ENCODE measurements at places on chromosomes 5 and 9.

DNA sequence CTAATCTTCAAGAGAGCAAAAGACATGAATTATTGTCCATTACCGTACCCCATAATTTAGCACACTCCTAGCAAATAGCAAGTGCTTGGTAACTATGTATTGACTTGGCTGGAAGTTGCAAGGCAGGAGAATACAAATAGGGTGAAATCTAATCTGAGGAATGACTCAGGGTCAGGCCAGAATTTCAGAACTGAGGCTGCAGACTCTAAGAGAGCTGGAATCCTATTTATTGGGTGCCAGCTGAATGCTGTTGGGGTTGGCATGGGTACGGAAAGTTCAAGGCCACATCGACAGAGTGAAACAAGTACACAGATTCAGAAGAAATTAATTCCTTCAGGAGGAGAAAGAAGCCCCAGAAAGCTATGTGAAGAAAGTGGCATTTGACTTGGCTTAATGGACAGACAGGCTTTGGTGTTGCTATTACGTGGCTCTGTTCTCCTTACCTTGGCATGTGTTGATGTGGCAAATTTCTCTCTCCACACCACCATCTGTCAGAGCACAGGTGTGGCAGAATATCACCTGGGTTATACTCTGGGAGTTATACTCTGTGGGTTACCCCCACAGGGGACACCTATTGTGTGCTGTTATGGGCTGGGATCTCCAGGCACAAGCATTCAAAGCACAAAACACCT, 20.9 kb upstream of the ASTN2 start:
- no peak for DNase-seq

GRCh38 chr9:137740312-137740711, 121.5 kb downstream of the EHMT1 start:
- no peak for DNase-seq

DNA sequence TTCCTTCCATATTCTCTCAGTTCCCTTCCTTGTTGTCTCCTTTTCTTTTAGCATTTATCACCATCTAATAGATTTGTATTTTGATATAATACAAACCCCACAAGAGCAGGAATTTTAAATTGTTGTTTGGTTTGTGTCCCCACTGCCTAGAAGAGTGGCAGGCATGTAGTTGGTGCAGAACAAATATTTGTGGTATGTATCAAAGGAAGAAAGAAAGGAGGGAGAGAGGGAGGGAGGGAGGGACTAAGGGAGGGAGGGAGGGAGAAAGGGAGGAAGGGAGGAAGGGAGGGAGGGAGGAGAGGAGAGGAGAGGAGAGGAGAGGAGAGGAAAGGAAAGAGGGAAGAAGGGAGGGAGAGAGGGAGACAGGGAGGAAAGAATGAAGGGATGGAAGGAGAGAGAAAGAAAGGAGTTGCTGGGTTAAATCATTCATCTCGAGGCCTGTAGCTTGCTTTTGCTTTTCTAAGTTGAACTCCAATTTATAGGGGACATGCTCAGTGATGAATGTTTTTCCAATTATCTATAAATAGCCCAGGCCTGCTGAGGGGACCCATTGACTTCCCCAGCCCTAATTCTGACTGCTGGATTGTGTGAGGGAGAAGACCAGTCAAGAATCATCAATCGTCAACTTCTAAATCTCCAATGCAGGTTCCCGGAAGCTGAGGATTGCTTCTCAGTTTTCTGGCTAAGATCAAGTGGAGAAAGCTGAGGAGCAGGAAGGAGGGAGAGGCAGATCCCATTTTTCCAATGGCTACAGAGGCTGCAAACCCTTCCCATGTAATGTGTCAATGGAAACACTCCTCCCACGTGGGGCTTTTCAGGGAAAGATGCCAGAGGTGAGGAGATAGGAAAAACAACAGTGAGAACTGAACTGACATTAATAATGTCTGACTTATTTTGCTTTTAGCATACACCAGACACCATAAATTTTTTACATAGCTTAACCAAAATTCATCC, 320.7 kb downstream of the ASTN2 start:
- DNase-seq: no peak

DNA sequence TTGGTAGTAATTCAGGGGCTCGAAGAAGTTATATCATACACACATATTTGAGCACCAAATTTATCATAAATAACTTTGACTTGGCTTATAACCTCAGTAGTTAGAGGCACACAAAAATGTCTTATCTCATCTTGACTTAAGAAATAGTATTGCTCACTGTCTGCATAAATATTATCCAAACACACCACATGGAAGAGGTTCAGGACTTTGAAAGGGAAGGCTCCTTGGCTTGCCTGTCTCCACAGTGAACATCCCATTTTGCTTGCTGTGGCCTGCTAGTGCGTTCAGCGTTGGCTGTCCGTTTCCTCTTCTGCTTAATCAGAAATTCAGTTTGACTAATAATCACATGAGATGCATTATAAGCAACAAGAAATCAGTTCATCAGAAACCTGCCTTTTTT, 13.9 kb downstream of the GRXCR2 start:
- no peak for DNase-seq

- DNase-seq: no peak
Observed at GRCh38 chr5:60256546-60256945, 363.0 kb upstream of the PDE4D start.

GRCh38 chr5:7080501-7080900, 315.4 kb upstream of the ADCY2 start:
- DNase-seq: no peak

- DNase-seq: no peak
Observed at GRCh38 chr9:16217943-16218701, 652.3 kb downstream of the BNC2 start.

- DNase-seq: no peak
Observed at GRCh38 chr5:14298126-14298847, 155.1 kb downstream of the TRIO start.

DNA sequence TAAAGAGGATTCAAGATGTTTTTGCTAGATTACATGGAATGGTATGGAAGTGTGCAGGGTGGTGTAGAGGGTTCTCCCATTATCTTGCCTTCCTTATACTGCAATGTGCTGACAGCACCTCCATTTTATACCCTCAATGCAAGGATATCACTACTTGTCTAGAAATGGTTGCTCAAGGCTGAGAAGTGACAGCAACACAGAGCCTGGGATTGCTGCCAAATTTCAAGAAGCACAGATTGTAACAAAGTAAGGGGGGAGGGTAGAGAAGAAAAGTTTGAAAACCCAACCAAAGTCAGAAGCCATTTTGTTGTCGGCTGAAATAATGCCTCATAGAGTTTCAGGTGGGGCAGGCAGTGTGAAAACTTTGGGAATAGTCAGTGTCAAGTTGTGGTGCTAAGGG, 29.8 kb downstream of the PCDHAC2 start:
- DNase-seq: no peak

DNA sequence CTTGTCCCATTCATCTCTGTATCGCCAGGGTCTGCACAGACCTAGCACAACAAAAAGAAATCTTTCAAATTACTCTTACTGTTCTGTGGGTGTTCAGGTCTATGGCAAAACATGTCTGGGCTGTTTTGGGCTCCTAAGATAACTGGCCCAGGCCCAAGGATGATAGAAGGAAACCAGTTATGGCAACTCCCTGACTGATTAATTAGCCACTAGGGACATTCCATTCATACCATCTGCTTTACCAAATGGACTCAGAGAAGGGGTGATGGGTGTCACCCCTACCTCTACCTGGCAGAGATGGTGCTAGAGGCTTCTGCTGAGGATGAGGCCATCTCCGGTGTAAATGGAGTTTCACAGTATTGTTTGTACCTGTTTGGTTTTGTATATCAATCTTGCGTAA, 1.9 kb downstream of the SLC31A2 start:
- no peak for DNase-seq

GRCh38 chr5:141874262-141874964, 3.8 kb downstream of the PCDH1 start:
- DNase-seq: no peak

GRCh38 chr9:135777623-135778177, 75.7 kb downstream of the KCNT1 start:
- no peak for DNase-seq

GRCh38 chr9:130029223-130029973, 13.6 kb downstream of the FNBP1 start:
- no peak for DNase-seq

GRCh38 chr5:138258704-138259292, 15.6 kb downstream of the GFRA3 start:
- no peak for DNase-seq

- DNase-seq: peak; percentile 7
Observed at GRCh38 chr9:14148501-14149103, 165.3 kb downstream of the NFIB start.

- no peak for DNase-seq
Observed at GRCh38 chr5:157917491-157917890, 58.5 kb upstream of the CLINT1 start.

DNA sequence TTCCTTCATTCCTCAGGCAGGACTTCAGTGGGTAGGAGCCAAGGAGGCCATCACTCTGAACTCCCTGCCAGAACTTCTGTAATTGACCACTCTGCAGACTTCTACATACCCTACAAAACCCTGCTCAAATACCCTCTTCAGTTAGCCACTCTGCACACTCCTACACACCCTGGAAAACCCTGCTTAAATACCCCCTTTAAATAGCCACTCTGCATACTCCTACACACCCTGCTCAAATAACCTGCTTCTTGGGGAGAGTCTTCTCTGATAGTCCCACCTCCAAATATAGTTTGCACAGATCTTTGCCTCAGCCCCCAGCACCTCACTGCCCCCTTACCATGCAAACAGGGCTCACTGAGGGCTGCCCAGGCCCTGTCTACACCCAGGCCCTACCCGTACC, 18.6 kb upstream of the CARD19 start:
- DNase-seq: no peak

DNA sequence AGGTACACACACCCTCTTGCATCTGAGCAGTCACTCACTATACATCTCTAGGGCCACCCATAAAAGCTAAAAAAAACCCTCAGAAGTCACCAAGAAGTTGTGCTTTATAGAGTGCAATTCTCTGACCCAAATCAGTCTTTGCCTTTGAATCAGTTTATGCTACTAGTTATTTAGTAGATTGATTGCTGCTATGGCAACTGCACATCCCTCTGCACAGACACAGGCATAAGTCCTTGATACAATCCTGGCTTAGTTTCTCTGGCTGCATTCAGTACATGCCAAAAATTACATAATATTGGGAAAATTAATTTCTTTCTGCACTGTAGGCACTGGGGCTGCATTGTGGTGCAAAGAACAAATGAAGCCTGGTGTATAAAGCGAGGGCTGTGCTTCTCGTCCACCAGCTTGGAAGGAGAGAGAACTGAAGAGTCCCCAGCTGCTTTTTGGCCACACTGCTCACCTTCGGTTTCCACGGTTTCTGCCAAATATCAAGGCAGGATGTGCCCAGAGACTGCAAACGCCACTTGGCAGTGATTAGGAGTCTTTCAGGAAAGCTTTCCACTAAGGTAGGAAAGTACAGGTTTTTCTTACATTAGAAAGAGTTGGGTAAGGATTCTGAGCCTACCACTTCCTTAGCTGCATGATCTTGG, 258.4 kb downstream of the ELAVL2 start:
- no peak for DNase-seq

DNA sequence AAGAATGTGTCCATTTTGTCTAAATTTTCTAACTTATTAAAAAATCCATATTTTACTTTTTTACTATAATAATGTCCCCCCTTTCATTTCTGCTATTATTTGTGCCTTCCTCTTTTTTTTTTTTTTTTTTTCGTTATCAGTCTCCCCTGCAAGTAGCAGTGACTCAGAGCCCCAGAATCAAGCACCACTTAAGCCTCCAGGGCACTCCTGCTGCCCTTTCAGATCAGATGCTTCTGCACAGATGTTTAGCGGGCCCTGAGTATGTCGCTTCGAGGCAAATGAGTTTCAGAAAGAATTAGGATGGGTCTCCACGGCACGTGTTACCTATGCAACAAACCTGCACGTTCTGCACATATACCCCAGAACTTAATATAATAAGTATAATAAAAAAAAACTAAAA, 11.7 kb downstream of the MED7 start:
- no peak for DNase-seq

GRCh38 chr5:89584339-89584956, 701.5 kb upstream of the MEF2C start:
- DNase-seq: peak; percentile 51

DNA sequence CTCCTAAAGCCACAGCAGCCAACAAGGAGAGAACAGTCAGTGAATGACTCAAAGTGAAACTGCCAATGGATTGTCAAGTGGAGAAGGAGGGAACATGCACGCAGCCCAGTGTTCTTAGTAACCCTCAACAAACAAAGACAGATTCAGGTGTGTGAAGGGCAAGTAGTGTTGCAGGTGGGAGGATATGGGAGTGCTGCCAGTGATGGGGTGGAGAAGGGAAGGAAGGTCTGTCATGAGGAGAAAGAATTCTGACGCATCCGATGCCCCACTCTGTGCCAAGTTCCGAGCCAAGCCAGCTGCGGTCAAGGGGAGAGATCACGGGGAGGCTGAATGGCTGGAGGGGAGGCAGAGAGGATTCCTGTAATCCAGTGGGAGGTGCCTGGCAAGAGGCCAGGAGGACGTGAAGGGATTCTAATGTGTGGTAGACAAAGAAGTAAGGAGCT, 56.5 kb downstream of the CAST start:
- DNase-seq: no peak

GRCh38 chr5:72817671-72818266, 1.3 kb downstream of the TNPO1 start:
- no peak for DNase-seq

GRCh38 chr9:112252194-112252593, 77.1 kb upstream of the SUSD1 start:
- no peak for DNase-seq

DNA sequence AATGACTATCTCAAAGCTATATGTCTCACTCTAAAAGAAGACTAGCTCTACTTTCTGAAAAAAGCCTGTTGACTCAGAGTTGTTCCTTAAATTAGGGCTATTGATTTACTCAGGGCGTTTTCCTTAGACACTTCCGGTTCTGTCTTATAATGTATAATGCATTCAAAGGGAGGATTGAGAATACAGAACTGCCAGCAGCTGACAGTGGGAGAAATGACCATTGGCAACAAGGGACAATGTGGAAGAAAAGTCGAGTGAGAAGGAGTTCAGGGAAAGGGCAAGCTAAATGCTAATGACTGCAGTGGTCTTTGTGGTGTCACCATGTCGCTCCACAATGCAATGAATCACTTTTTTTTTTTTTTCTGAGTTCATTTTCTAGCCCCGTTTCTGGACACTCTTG, 65.7 kb upstream of the ANKH start:
- no peak for DNase-seq

GRCh38 chr5:178820001-178820400, 39.8 kb upstream of the ZNF354B start:
- no peak for DNase-seq

GRCh38 chr5:135683189-135683588, 104.4 kb upstream of the CXCL14 start:
- no peak for DNase-seq

- DNase-seq: no peak
Observed at GRCh38 chr9:131203431-131204218, 72.7 kb downstream of the FAM78A start.

- DNase-seq: no peak
Observed at GRCh38 chr5:68243251-68243650, 27.7 kb downstream of the PIK3R1 start.

DNA sequence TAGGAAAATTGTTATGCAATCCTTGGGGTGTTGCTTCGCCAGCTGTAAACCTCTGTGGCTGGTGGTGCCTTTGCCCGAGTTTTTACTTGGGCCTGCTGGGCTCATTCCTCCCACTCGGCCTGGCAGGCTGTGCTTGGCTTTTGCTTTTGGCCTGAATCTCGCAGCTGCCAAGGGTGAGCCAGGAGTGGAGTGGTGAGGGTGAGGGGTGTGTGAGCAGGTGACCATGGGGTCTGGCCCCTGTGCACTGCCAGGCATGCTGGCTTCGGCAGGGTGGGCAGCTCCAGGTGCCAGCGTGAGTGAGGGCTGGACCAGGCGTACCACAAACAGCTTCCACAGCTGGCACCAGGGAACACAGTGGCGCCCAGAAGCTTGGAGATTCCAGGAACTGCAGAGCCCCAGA, 12.6 kb upstream of the DHFR start:
- DNase-seq: no peak

Measured in RCC 7860 (cell line).